Tibial artery (tissue), 4 donors: ENCODE measurements at places on chromosomes 7 and 10.

GRCh38 chr7:158723266-158723665 lies 18.7 kb upstream of the NCAPG2 start:
- DNase-seq: no peak

- no peak for DNase-seq
Measured at GRCh38 chr7:13508586-13508985, 480.9 kb downstream of the ETV1 start.

GRCh38 chr7:95478272-95479037 lies 7.3 kb upstream of the ASB4 start:
- DNase-seq: no peak

GRCh38 chr7:92798517-92799249 lies 37.7 kb downstream of the CDK6 start:
- DNase-seq: no peak

- DNase-seq: peak; percentile 51
Measured at GRCh38 chr10:49076319-49076718, 39.0 kb downstream of the VSTM4 start.

DNA sequence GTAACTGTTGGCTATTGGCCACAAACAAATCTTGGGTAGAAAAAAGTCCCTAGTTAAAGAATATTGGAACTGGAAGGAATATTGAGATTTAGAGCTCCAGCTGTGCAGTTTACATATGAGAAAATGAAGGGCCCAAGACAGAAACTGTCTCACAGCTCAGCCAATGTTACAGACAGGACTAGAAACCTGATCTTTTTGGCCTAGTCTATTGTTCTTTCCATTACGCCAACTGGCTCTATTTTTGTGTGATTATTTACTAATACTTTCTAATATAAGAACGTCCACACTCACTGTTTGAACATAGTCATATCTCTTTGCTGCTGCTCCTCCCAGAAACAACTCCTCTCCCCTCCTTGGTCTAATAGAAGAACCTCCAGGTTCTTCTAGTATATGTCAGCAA lies 1.2 kb downstream of the WEE2 start:
- no peak for DNase-seq

DNA sequence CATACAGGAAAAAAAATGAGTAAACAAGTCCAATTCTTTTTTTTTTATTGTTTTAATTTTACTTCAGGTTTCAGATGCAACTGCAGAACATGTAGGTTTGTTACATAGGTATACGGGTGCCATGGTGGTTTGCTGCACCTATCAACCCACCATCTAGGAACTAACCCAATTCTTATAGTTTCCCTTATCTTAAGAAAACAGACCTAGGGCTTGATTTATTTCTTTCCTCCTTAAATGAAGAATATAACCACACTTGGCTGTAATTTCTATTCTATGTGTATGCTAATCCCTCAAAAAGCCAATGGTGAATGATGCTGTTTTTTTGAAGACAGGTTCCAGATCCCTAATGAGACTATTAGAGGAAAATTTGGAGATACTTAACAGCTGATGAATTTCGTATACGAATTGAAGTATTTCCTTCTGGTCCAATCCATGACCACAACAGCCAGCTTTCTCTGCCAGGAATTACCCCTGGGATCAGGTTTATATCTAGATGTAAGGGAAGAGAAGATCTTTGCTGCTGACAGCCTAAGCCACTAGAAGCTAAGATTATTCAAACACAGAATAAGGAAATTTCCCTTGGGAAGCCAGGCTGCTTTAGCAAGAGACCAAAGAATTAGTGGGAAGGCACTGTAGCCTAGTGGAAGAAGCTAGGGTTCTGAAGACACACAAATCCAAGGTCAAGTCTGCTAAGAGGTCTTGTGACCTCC lies 115.8 kb downstream of the INHBA start:
- no peak for DNase-seq

- DNase-seq: no peak
Measured at GRCh38 chr7:152459724-152460251, 24.0 kb upstream of the KMT2C start.

DNA sequence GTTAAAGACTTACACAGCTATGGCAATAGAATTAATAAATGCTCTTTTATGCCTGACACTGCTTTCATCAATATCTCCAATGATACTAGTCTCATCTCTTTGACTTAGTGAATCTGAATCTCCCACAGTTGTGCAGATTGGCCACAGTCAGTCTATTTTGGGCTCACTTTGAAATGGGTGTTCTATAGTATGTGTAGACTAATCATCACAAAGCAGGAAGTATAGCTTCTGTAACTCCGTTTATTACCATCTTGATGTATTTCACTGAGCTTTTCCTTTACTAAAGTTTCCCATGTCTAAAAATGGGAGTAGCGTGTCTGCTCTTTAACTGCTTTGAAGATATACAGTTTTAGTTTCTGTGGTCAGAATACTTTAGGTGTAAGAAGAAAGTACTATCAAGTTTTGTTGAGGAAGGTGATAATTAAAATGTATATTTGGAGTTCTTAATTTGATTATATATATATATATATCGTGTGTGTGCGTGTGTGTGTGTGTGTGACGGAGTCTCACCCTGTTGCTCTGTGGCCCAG lies 70.1 kb downstream of the ST7 start:
- no peak for DNase-seq

- no peak for DNase-seq
Measured at GRCh38 chr7:112946350-112946749, 140.3 kb downstream of the GPR85 start.

DNA sequence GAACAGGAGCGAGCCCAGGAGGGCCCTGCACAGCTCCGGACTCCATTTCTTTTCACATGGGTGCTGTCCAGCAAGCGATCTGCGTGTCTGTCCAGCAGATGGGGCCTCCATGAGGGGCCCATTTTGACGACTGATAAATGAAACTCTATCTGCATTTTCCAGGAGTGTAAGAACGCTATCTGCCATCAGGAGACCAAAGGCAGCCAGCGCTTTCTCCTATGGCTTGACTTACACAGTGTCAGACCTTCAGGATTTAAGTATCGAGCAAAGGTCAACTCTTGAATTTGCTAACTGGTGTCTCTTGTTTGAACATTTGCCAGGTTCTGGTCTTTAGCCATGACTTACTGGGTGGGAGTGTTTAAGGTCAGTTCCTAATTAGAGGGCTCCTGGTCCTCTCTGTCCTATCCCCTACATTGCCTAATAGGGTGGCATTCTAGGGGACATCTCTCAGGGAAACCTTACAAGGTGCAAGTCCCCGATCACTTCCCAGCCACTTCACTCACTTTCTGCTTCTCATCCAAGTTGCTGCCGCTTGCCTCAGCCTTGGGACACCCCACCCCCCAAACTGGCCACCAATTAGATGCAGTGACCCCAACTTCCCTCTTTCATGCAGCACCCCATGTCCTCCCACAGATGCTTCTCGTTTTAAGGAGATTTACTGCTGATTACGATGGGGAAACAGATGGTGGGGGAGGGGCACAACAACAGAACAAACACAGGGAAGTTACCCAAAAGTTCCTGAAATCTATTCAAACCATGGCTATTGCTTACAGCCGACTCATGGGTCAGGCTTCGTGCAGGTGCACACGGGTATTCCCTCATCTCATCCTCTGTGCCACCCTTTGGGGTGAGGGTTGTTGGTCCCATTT lies 20.0 kb downstream of the VSIR start:
- DNase-seq: no peak

DNA sequence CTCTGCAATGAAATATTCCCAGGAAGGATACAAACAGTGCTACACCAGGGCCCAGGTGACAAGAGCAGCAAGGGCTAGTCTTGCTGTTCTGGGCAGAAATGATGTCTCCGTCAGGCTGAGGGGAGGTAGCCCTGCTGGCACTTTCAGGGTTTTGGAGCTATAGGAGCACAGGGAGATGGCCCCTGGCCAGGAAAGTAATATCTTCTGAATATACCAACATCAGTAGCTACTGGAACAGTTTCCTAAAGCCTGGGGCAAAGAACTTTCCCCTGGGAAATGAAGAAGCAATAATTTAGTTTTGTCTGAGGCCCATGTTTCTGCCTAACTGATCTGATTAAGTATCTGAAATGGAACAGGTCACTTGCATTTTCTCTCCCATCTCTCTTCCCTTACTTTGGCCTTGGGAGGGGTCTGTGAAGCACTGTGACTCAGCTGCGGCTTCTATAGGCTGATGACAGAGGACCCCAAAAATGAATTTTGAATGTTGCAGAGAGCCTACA lies 489.1 kb upstream of the PODXL start:
- DNase-seq: no peak

GRCh38 chr10:29394321-29394932 lies 105.6 kb downstream of the LYZL1 start:
- DNase-seq: no peak

DNA sequence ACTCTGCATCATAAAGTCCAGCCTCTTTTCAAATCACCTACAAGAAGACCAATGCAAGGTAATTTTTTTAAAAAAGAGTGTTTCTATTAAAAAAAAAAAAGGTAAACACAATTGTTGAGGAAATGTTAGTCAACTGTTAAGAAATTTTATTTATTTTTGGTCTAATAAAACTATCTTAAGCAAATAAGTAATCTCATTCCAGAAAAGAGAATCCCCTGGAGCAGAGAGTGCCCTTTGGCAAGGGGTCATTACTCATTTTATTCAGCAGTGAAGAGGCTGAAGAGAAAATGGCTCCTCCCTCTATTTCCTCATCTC lies 63.4 kb upstream of the GSDME start:
- DNase-seq: no peak

- DNase-seq: no peak
Measured at GRCh38 chr10:32156031-32156495, 99.8 kb upstream of the KIF5B start.

- DNase-seq: peak; percentile 37
Measured at GRCh38 chr10:121709675-121710073, 111.4 kb upstream of the FGFR2 start.

GRCh38 chr7:84682543-84682942 lies 488.0 kb upstream of the SEMA3A start:
- DNase-seq: no peak

GRCh38 chr7:1914321-1914720 lies 244.2 kb downstream of the ELFN1 start:
- no peak for DNase-seq

- peak; percentile 75 for DNase-seq
Measured at GRCh38 chr7:50502947-50503346, 52.8 kb upstream of the FIGNL1 start.

DNA sequence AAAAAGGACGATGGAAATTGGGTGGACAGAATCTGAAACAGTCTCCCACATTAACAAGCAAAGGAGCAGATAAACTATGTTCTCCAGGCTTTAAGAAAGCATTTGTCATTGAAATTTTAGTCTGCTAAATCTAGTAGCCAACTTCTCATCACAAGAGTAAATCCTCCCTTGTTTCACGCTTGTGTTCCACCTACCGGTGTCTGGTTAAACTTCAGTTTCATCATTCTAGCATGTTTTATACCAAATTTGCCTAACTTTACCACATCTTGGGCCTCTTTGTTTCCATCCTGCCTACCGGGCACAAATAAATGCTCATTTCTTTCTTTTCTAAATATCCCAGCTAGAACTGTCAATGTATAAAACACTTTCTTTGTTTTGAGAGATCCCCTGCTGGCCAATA lies 5.8 kb downstream of the LIPA start:
- DNase-seq: no peak

DNA sequence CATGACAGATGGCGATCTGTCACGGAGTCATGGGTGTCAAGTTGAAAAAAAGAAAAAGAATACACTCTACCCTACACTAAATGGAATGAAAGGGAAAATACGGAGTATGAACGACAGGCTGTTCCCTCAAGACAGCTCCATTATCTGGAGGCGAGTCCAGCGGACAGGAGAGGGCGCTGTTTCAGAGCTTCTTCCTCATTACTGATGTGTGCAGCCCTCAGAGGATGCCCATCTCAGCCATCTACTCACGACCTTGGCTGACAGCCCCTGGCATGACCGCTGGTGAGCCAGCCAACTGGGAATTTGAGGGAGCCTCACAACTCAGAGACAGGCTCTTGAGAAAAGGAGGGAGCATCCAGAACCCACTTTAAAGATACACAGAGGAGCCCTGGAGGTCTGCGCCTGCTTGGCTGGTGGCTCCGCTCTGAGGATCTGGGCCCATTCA lies 49.6 kb upstream of the SMNDC1 start:
- peak; percentile 75 for DNase-seq
